ENCODE measurements at places on chromosomes 5 and 9. TPM values are rescaled to one million over a fixed set of nuclear protein-coding genes. Genes with fewer than 3 reads are reported as not detected.
A peak's percentile ranks its signal among the peaks of the same experiment; 100 is the strongest.

DNA sequence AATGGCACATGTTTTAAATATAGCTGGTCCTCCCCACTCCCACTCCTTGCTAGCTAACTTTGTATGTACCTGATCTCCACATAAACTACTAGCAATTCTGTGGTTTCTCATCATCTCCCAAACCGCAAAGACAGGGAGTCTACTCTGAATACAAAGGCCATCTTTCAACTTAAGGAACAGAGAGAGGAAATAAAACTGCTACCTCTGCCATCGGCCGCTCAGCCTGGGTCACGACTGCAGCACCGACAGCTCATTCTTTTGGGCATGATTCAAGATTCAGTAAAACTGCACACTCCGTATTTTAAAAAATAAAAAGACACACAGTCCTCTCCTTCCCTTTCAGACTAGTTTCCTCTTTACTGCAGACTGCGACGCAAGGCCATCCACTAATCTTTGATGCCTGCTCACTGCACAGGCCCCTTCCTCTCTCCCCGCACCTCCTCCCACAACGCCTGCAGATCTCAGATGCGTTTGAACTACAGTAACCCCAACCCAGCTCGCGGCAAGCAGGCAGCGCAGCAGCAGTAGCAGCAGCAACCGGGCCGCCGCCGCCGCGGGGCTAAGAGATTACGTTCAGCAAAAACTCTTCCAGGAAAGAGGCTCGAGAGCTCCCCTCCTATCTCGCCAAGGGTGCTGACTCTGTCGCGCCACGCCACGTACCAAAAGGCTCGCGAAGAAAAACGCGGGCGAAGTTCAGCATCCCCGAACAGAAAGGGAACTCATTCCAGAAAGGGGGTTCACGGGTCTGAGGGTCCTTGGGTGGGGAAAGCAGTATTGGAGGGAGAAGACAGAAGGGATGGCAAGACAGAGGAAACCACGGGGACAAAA is 1.5 kb downstream of the RNF145 start:
- peak overlapping the region; percentile 97 for H3K27ac ChIP-seq
- peak; percentile 94 for DNase-seq
- no peaks in the 10 kb centered on the region for H3K36me3 ChIP-seq
- H3K4me3 ChIP-seq, result peak overlapping the region; percentile 94
- no peaks in the 10 kb centered on the region for H3K27me3 ChIP-seq
- H3K4me1 ChIP-seq, result peaks cover 64% of the 10 kb centered on the region

DNA sequence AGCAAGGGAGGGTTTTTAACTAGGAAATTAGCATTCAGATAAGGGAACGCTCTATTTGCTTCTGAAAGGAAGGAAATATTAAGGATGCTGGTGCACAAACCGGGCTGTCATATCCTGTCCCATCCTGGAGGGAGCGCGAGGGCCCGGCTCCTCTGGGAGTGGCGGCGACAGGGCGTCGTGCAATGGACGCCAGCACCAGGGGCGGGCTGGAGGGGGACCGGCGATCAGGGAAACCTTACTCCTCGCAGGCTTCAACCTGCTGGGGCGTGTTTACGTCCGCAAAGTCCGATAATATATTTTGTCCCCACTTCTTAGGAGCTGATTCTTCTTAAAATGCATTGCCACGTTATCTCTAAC is 197.1 kb upstream of the TBCA start:
- no peak overlapping the region for H3K27ac ChIP-seq
- no peak for DNase-seq
- no peak overlapping the region for H3K4me3 ChIP-seq
- H3K4me1 ChIP-seq, result peaks cover 16% of the 10 kb centered on the region
- H3K36me3 ChIP-seq, result no peaks in the 10 kb centered on the region
- peaks cover 69% of the 10 kb centered on the region for H3K27me3 ChIP-seq

DNA sequence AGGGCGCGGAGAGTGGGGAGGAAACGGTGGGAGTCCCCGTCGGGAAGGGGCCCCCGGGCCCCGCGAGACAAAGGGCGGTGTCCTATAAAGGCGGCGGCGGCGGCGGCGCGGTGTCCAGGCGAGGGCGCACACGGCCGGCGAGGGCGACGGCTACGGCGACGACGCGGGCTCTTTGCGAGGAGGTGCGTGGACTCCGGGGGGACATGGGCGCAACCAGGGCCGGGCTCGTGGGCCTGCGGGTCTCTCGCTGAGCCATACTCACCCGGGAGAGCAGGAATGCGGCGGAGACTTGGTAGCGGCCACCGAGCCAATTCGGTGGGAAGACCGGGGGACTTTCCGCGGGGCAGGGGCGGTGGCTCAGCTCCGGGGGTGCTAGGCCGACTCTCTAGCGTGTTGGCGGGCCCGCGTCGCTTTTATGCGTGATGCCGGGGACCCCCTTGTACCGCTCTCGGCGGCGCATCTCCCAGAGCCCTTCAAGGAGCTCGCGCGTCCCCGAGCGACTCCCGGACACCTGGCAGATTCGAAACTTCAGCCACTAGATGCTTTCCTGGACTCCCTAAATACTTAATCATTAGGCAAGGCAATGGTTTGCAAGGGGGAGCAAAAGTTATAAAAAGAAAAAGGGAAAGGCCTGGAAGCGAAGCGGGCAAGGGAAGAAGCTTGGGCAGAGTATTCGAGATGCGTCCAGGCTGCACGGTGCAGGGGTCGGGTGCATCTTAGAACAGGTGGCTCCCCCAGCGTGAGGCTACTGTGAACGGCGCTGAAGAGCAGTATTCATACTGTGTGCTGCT is 5.9 kb upstream of the TAL2 start:
- H3K27ac ChIP-seq, result no peak overlapping the region
- H3K4me3 ChIP-seq, result peak overlapping the region; percentile 67
- peak; percentile 74 for DNase-seq
- H3K4me1 ChIP-seq, result peaks cover 7% of the 10 kb centered on the region
- H3K36me3 ChIP-seq, result no peaks in the 10 kb centered on the region

- peaks cover 22% of the 10 kb centered on the region for H3K4me1 ChIP-seq
- H3K27ac ChIP-seq, result no peak overlapping the region
- no peak for DNase-seq
- no peaks in the 10 kb centered on the region for H3K27me3 ChIP-seq
- H3K36me3 ChIP-seq, result no peaks in the 10 kb centered on the region
Measured at GRCh38 chr5:132751444-132751843, 4.2 kb downstream of the CCNI2 start.

Gene EIF4EBP3
- 15.1 TPM for total RNA-seq

GRCh38 chr9:99967457-99967856 is 61.0 kb downstream of the STX17 start:
- DNase-seq, result no peak
- no peak overlapping the region for H3K27ac ChIP-seq
- no peak overlapping the region for H3K4me3 ChIP-seq
- H3K36me3 ChIP-seq, result peaks cover 10% of the 10 kb centered on the region
- H3K4me1 ChIP-seq, result no peaks in the 10 kb centered on the region

GRCh38 chr5:69516769-69517168 is 24.2 kb downstream of the OCLN start:
- H3K4me3 ChIP-seq, result no peak overlapping the region
- H3K4me1 ChIP-seq, result peaks cover 59% of the 10 kb centered on the region
- DNase-seq, result no peak
- H3K36me3 ChIP-seq, result no peaks in the 10 kb centered on the region

- no peak for DNase-seq
- H3K4me3 ChIP-seq, result no peak overlapping the region
- H3K4me1 ChIP-seq, result no peaks in the 10 kb centered on the region
- no peaks in the 10 kb centered on the region for H3K36me3 ChIP-seq
- H3K27me3 ChIP-seq, result no peaks in the 10 kb centered on the region
Measured at GRCh38 chr5:88867638-88868037, 15.3 kb downstream of the MEF2C start.

- no peak overlapping the region for H3K27ac ChIP-seq
- no peaks in the 10 kb centered on the region for H3K4me1 ChIP-seq
- H3K36me3 ChIP-seq, result no peaks in the 10 kb centered on the region
- no peak for DNase-seq
- no peaks in the 10 kb centered on the region for H3K27me3 ChIP-seq
Measured at GRCh38 chr9:106700676-106701075, 162.3 kb upstream of the ZNF462 start.

DNA sequence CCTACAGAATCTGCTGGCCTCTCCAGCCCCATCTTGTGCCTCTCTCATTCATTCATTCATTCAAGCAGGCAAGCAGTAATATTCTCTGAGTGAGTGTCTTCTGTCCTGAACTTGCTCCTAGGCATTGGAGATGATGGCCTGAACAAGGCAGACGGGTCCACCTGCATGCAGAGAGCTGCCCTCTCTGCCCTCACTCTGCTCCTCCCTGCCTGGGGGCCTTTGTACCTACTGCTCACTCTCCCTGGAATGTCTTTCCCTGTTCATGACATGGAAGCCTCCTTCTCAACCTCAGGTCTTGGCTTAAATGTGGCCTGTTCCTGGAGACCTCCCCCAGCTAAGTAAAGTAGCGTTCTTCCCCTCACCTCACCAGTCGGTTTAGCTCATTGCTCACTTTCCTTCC is 6.6 kb downstream of the CDX1 start:
- H3K4me3 ChIP-seq, result no peak overlapping the region
- H3K36me3 ChIP-seq, result no peaks in the 10 kb centered on the region
- peaks cover 4% of the 10 kb centered on the region for H3K27me3 ChIP-seq
- no peak for DNase-seq
- H3K4me1 ChIP-seq, result no peaks in the 10 kb centered on the region

DNA sequence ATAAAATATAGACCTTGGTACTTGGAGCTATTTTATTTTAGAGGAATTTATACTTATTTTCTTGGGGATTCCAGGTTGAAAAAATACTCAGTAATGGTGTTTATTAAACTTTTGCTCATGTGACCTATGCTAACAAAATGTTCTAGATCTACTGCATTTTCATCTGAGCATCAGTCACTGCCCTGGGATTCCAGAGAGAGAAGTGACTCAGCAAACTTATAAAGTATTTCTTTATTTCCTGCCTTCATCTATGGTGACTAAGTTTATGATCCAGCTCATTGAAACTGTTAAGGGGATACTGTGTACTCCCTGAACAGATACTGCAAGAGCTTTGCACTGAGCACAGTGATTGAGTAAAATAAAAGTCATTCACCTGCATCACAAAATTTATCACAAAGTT is 298.5 kb upstream of the CDH18 start:
- no peak for DNase-seq
- H3K4me3 ChIP-seq, result no peak overlapping the region
- no peak overlapping the region for H3K27ac ChIP-seq

Gene FAXDC2
- 24.5 TPM for total RNA-seq

DNA sequence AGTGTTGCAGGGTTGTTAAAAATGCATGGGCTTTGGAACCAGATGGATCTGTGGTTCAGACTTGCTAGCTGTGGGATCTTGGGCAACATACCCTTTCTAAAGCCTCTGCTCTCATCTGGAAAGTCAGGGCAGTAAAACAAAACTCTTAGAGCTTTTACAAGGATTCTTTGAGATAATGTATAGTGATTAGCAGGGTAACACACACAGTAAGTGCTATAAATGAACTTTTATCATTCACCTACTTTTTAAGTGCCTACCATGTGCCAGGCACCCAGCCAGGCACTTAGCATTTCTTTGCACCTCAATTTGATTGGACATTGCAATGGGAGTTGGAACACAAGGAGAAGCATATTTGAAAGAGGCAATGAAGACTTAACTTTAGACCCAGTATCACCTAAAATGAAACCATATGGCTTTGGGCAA is 208.6 kb upstream of the PAPPA start:
- no peaks in the 10 kb centered on the region for H3K4me1 ChIP-seq
- peak overlapping the region; percentile 81 for H3K27ac ChIP-seq
- H3K36me3 ChIP-seq, result no peaks in the 10 kb centered on the region
- H3K27me3 ChIP-seq, result no peaks in the 10 kb centered on the region
- no peak for DNase-seq
- H3K4me3 ChIP-seq, result no peak overlapping the region

DNA sequence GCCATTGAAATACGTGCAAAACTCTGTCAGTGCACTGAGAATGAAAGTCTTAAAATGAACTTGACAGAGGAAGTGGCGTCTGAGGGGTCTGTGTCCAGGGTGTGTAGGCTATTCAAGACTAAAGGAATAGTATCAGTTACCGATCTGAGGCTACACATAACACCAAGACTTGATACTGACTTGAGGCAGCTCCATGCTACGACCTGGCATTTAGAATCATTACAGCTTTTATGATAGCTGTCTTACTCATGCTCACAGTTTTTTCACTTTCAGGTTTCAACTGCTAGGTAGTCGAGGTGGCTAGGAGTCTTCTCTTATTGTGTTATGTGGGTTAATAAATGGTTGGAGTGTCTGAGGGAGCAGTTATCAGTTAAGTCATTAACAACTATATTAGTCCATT is 92.8 kb upstream of the SLCO6A1 start:
- no peak overlapping the region for H3K27ac ChIP-seq
- DNase-seq, result no peak
- H3K27me3 ChIP-seq, result no peaks in the 10 kb centered on the region

DNA sequence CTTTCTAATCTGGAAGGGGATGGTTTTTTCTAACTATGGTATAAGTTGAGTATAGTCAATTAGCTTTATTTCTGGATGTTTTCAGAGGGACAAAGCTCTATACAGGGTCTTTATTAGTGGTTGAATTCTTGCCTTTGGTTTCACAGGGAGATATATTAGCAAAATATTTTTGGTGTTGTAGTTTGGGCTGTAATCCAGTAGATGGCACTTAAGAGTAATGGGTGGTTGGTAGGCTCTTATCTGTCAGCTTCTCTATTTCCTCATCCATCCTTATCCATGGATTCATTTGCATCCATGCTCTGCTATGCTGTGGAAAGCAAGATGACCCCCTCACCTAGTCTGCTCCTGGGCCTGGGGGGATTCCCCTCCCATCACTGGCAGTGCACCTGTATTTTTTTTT is 363.6 kb upstream of the CYLC2 start:
- no peak overlapping the region for H3K27ac ChIP-seq
- no peaks in the 10 kb centered on the region for H3K4me1 ChIP-seq
- no peak for DNase-seq
- no peaks in the 10 kb centered on the region for H3K27me3 ChIP-seq

GRCh38 chr9:114836769-114837168 is 30.9 kb upstream of the TNFSF15 start:
- H3K4me3 ChIP-seq, result no peak overlapping the region
- H3K27me3 ChIP-seq, result no peaks in the 10 kb centered on the region
- no peaks in the 10 kb centered on the region for H3K4me1 ChIP-seq
- no peak for DNase-seq
- H3K36me3 ChIP-seq, result no peaks in the 10 kb centered on the region
- no peak overlapping the region for H3K27ac ChIP-seq

DNA sequence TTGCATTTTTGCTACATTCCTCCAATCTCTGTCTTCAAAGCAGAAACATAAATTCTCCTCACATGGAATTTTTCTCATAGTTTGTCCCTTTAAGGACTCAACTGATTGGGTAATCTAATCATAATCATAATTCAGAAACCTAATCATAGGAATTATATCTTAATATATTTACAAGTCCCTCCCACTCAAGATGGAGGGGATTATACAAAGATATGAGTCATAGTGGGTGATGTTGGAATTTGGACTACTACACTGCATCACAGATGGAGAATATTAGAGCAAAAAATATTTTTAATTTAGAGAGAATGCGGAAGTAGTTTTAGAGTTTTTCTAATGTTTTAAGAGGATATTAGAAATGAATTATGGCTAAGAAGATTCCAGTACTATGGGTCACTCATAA is 1034.0 kb downstream of the DTWD2 start:
- H3K27ac ChIP-seq, result no peak overlapping the region
- H3K4me3 ChIP-seq, result no peak overlapping the region
- no peaks in the 10 kb centered on the region for H3K4me1 ChIP-seq
- DNase-seq, result no peak
- H3K36me3 ChIP-seq, result no peaks in the 10 kb centered on the region
- no peaks in the 10 kb centered on the region for H3K27me3 ChIP-seq

GRCh38 chr5:10530601-10531320 is 33.1 kb upstream of the ANKRD33B start:
- peaks cover 6% of the 10 kb centered on the region for H3K4me1 ChIP-seq
- DNase-seq, result no peak
- no peak overlapping the region for H3K27ac ChIP-seq
